ENCODE measurements at places on chromosomes 2 and 18.

GRCh38 chr2:29615183-29615582 lies 306.2 kb downstream of the ALK start:
- DNase-seq, result no peak

- no peak for DNase-seq
Observed at GRCh38 chr2:85889627-85890281, 964 bp upstream of the ST3GAL5 start.

- DNase-seq, result no peak
Observed at GRCh38 chr2:112768432-112768831, 4.0 kb upstream of the CKAP2L start.

- no peak for DNase-seq
Observed at GRCh38 chr2:105473011-105473410, 74.2 kb upstream of the FHL2 start.

- DNase-seq, result no peak
Observed at GRCh38 chr2:224796695-224797305, 80.6 kb upstream of the CCDC195 start.

DNA sequence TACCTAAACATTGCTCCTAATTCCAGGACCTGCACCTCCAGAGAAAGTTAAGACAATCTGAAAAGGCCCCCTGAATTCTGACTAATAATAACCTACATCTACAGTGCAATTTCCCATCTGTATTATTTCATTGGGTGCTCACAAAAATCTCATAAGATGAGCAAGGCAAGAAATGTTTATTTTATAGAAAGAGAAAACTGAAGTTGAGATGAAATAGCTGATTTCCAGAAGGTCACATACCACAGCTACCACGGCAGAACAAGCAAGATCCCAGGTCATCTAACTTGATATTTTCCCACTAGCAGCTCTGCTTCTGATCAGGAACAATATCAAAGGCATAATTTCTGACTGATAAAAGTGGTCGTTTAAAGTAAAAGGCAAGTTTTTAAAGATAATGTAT lies 105.8 kb upstream of the COL5A2 start:
- no peak for DNase-seq

DNA sequence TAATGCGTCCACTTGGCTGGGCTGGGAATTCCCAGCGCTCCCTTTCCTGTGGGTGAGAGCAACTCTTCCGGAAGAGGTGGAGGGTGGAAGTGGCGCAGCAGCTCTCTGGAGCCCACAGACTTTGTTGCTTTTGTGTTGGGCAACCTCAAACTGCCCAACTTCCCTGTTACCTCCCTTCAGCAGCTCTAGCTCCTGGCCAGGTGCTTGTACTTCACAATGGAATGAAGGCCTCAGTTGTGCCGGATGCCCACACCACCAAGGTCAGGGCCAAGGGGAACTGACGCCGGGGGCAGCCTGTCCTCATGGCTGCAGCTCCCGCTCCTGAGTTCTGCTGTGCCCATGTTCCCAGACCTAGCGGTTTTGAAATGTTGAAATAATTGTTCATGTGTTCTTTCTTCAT lies 322.9 kb downstream of the GALR1 start:
- DNase-seq, result no peak

DNA sequence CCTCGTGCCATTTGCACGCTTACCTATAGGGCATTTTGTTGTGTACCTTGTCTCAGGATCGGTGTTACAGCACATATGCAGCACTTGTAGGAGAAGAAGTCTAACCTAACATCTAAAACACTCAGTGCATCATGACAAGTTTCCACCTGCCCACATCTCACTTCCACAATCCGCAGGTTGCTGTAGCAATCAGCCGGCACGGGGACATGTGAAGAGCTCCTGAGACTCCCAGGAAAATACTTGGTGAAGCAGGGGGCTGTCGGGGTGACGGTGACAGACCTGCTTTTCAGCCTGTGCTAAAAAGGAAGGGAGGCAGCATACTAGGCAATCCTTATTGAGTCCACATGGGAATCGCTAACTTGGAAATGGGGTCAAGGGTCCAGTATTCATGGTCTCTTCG lies 172.2 kb downstream of the MYT1L start:
- DNase-seq, result no peak

Data from fibroblast of skin of left quadriceps (primary cell).